ENCODE measurements at places on chromosomes 12 and 14.

- H3K27ac ChIP-seq: peak overlapping the region; percentile 87
- H3K4me3 ChIP-seq: no peak overlapping the region
- DNase-seq: no peak
Observed at GRCh38 chr12:76284816-76285750, 63.1 kb downstream of the BBS10 start.

- no peak overlapping the region for H3K27ac ChIP-seq
- DNase-seq: no peak
- no peaks in the 10 kb centered on the region for H3K36me3 ChIP-seq
- H3K4me3 ChIP-seq: no peak overlapping the region
- peaks cover 11% of the 10 kb centered on the region for H3K27me3 ChIP-seq
Observed at GRCh38 chr14:96256407-96256806, 397 bp downstream of the BDKRB1 start.

DNA sequence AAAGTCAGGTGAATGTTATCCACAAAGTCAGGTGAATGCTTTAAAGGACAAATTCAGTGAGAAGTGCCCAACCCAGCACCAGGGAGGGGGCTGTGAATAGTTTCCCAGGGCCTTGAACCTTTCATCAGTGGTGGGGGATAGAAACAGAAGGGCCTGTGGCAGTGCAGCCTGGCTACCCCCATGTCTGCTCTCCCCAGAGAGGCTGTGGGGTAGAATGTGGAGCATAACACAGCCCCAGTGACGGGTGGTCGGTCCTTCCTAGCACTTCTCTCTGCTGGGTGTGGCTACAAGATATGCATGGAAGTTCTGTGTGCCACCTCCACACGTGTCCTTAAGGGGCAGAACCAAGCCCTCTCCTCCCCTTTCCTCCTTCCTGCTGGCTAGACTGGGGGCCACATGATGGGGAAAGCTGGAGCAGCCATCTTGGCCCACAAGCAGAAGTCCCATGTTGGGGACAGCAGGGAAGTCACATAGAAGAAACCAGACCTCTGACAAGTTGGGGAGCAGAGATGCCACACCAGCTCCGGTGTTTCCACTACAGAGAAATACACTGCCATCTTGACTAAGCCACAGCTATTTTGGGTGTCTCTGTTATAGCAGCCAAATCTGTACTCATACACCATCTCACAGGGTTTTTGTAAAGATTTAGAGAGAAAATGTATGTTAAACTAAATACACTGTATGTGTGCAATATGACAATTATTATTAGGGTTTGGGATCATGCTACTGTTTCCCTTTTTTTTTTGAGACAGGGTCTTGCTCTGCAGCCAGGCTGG, 17.0 kb downstream of the RITA1 start:
- H3K4me1 ChIP-seq: peaks cover 9% of the 10 kb centered on the region
- H3K27ac ChIP-seq: no peak overlapping the region
- no peaks in the 10 kb centered on the region for H3K36me3 ChIP-seq
- H3K4me3 ChIP-seq: no peak overlapping the region

- DNase-seq: no peak
- H3K4me3 ChIP-seq: no peak overlapping the region
- H3K4me1 ChIP-seq: peaks cover 20% of the 10 kb centered on the region
- H3K27me3 ChIP-seq: no peaks in the 10 kb centered on the region
- no peak overlapping the region for H3K27ac ChIP-seq
Observed at GRCh38 chr14:50717811-50718210, 49.7 kb upstream of the SAV1 start.

- peaks cover 29% of the 10 kb centered on the region for H3K27me3 ChIP-seq
- H3K36me3 ChIP-seq: peaks cover under 1% of the 10 kb centered on the region
- H3K4me1 ChIP-seq: no peaks in the 10 kb centered on the region
Observed at GRCh38 chr12:29879606-29880308, 96.0 kb upstream of the TMTC1 start.

- H3K4me3 ChIP-seq: no peak overlapping the region
- H3K4me1 ChIP-seq: peaks cover 17% of the 10 kb centered on the region
- H3K27me3 ChIP-seq: no peaks in the 10 kb centered on the region
Observed at GRCh38 chr14:74663884-74664283, 49.0 kb downstream of the AREL1 start.

DNA sequence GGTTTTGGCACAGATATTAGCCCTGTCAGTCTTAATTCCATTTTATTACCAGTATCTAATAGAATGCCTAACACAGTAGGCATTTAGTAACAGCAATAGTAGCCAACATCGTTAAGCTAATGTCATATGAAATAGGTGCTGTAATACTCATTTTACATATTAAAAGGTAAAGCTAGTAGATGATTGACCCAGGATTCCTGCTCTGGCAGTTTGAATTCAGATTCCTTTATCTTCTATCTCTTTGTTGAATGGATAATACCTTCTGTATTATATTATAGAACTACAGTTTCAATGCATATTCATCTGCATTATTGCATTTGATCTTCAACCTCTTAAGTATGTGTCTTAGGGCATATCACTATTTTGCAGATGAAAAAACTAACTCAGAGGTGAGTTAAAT, 2.9 kb downstream of the ATL1 start:
- H3K4me1 ChIP-seq: peaks cover 21% of the 10 kb centered on the region
- DNase-seq: no peak
- H3K36me3 ChIP-seq: no peaks in the 10 kb centered on the region
- no peak overlapping the region for H3K4me3 ChIP-seq
- H3K27ac ChIP-seq: no peak overlapping the region
- peaks cover 2% of the 10 kb centered on the region for H3K27me3 ChIP-seq

All from osteocyte (in vitro differentiated cells).